ENCODE measurements at places on chromosomes 12 and 14.

DNA sequence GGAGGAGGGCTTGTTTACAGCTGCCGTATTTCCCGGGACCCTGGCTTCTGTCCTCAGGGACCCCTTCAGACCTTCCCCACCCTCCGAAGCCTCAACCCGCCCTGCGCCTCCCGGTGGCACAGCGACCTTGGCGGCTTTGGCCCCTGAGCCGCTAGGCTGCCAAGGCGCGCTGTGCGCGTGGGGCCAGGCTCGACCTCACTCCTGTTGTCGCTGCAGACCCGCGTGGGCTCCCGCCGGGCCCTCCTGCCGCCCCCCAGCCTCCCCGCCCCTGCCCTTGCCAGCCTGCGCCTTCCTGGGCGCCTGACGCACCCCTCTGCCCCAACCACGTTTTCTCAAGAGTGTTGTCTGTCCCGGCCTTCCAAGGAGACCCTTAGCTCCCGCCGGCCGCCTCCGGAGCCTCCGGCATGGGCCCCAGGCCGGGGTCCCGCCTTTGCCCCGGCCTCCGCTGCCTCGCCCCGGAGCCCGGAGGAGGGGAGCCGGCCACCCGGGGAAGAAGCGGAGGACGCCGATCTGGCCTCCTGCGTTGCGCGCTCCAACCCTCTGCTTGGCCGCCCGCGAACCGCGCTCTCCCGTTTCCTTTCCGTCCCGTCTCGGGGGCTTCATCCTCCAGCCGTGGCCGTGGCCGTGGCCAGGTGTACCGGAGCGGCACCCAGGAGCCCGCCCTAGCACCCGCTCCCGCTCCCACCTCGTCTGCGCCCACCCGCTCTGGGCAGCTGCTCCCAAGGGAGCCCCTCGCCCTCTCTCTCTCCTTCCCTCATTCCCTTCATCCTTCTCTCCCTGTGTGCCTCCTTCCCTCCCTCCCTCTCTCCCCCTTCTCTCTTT lies 19.9 kb downstream of the PPP2R5C start:
- DNase-seq, result no peak

GRCh38 chr12:49925433-49926204 lies 21.9 kb upstream of the FAIM2 start:
- DNase-seq, result no peak

- DNase-seq, result no peak
These were observed 12.2 kb downstream of the PYM1 start for GRCh38 chr12:55915482-55915859.

DNA sequence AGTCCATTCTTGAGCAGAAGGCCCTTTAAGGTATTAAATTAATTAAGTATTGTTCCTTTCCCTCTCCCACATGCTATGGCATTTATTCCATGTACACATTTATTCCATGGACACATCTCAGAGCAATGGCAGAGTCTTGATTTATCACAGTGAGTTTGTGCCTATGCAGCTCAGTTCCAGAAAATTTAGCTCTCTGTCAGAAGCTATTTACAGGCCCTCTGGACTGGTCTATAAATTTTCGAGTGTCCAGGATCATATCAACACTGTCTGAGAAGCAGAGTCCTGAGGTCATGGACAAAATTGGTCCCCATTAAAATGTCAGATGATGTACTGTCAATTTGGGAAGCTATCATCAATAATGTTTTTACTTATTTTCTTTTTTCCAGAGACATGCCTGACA lies 65.5 kb downstream of the TTC7B start:
- DNase-seq, result no peak

- DNase-seq, result no peak
These were observed 7.4 kb upstream of the SLC11A2 start for GRCh38 chr12:51033457-51034089.

DNA sequence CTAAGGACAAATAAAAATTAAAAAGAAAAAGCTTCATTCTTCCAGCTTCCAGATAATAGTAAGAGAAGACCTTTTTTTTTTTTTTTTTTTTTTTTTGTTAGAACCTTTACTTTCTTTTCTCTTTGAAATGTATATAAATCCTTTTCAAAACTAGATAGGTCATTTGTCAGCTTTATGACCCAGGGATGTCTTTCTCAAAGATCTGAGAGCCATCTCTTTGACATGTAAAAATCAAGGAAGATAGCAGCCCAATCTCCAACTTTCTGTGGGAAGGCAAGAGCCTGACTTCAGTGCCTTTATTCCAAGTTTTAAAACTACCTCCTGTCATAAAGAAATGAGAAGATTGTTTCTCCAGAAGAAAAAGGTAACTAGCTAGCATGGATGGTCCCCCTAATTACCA lies 203.3 kb upstream of the LRFN5 start:
- DNase-seq, result no peak

- DNase-seq, result no peak
These were observed 459 bp downstream of the PPFIBP1 start for GRCh38 chr12:27524494-27524835.

DNA sequence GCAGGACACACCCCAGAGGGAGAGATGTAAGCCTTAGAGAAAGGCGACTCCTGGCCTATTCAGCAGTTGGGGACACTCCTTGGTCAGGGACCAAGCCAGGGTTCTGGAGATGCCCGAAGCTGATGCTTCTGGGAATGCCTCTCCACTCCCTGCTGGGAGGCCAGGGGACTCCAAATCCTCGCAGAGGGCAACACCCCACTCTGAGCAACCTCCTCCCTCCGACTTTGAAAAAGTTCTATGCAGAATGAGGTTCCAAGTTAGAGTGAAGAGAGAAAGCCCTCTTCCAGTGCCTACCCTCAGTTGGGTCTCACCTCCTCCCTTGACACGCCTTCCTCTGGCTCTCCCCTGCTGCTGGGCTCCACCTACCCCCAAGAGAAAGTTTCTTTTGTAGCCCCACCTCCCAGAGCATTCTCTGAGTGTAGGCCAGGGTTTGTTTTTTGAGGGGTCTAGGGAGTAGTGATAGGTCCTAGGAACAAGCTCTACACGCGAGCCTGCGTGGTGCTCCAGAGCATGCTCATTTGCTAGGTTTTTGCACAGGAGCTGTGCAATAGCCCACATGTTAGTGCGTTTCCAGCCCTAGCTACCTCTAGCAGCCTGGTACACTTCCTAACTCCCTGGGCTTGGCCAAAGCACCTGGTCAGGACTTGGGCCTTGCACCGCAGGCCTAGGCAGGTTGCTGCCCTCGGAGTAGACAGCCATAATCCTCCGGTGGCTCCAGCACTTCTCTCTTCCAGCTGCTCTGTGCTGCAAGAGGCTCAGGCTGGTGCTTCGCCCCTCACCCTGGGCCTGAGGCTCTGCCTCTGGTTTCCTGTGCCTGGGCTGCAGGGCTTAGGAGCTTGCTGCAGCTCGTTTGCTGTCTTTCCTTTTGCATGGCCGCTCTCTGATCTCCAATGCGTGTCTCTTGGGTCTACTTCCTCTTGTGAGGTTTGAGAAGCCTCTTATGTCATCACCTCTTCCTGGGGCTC lies 590 bp upstream of the CEBPE start:
- no peak for DNase-seq

DNA sequence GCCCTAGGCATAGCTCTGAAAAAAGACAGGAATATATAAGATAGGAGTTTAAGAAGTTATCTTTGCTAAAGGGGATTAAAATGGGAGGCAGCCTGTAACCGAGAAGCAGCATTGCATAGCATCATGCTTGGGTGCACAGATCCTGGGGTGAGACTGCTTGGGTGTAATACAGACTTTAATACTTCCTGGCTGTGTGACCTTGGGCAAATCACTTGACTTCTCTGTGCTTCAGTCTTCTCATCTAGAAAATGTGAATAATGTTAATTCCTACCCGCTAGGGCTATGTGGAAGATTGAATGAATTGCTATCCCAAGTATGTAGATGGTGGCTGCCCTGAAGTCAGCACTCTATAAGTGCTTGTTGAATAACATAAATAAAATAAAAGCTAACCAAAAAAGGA lies 204.5 kb downstream of the TMEM132C start:
- no peak for DNase-seq

DNA sequence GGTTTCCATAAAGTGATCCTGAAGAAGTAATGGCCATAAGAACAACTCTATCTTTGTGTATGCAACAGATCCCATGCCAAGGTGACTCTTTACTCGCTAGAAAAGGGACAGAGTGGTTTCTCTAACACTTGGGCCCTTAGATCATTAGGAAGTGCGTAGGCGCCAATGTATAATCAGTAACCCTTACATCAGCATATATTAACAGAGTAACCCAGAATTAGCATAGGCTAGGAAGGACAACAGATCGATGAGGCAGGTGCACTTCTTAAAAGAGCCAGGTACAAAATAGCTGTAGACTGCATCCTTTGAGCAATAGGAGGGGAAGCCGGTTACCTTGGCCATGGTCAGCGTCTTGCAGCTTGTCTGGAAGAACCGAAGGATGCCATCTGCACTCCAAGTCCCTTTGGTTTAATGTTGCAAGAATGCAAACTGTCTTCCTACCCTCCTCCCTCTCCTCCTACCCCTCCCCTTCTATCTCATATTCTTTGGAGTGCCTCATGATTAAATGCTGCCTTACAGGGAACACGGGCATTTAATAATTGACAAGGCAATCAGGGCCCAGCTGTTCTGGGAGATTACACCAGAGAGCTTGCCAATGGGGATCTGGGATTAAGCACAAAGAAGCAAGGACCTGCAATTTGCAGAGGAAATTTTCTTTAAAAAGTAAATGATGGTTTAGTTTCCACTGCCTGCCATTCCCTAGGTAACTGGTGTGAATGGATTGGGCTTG lies 8.0 kb downstream of the GSG1 start:
- DNase-seq, result no peak

GRCh38 chr14:52296378-52296777 lies 17.7 kb upstream of the PTGER2 start:
- no peak for DNase-seq

DNA sequence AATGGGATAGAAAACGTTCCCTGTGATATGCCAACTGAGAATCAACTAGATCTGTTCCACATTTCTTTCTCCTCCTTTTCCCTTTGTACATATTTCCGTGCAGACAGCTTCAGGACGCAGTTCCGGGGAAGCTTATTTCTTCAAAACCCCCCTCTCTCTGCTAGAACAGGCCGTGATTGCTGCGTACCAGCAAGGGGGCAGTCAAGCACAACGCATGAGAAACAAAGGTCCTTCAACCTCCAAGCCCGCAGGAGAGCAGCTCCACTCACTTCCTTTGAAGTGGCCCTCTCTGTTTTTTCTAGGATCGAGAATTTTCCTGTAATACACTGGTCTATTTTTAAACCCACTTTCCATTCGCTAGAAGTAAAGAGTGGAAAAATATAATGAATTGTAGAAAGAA lies 80.8 kb downstream of the ZNF664 start:
- DNase-seq, result peak; percentile 60

DNA sequence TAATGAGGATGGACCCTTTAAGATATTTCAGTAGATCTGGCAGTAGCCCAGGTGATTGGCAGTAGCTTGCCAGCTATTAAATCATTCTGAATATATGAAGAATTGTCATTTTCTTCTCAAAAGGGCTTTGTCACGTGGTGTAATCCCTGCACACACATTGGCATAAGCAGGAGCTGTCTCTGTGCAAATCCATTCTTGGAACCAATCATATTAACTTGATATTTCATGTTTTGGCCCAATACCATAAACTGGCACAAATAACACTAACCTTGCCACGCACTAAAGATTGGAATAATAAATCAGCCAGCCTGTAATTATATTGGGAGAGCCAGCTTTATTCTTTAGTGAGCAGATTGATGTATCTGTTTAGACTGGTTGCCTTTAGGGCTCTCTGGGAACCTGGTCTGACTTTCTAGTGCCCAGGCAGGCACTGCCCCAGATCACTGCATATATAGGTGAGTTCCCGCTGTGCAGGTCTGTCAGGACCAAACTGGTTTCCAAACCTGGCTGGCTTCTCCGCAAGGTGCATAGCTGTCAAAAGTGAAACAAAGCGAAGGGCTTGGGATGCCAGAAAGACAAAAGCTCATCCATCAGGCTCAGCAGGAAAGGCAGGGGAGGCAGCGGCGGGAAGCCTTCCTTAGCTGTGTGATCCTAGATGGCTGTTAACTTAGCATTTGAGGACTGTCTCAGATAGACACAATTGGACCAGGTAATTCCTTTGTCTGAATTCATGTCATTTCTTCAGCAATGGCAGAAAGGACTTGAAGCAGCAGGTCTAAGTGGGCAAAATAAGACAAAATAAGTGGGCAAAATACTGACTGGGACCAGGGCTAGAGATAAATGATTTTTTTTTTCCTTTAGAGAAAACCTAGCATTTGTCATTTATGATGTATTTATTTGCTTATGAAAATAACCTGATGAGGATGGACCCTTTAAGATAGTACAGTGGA lies 128.8 kb upstream of the DYRK2 start:
- DNase-seq, result no peak
